ENCODE measurements at places on chromosomes 11 and 22. TPM values are rescaled to one million over a fixed set of nuclear protein-coding genes. Genes with fewer than 3 reads are reported as not detected.

- no peak for DNase-seq
Measured at GRCh38 chr22:17265649-17266248, 46.5 kb upstream of the ADA2 start.

DNA sequence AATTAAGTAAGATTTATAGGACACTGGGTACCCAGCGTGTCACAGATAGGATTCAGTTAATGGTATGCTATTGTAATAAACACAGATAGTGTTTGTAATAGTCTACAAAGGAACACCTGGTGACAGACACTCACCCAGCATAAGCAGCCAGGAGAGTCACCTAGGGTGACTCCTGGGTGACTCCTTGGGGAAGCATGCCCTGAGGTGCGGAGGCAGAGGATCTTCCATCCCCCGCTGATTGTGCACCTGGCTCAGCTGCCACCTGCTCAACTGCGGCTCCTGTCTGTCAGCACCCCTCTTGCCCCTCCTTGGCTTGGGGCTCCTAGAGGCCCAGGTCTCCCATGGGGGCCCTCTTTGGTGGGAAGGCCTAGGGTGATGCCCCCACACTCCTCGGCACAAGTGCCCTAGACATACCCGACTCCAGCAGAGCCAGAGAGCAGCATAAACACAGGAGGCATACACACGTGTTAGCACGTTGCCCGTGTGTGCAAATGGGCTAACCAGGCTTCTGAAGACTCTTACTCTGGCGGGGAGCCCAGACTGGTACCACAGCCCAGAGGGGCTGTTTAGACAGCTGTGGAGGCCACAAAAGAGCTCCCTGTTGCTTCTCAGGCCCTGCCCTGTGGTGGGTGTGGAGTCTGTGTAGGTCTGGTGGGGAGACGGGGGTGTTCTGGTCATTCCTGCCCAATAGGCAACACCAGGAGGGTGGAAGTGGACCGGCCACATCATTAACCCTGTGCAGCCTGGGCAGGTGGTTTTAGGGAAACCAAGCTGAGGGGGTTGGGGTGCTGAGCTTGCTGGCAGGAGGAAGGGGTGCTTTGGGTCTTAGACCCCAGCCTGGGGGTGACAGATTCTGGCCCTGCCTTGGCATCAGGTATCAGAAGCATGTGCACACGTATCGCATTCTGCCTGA, 3.0 kb downstream of the INPPL1 start:
- no peak for DNase-seq

- DNase-seq, result no peak
Measured at GRCh38 chr11:35389897-35390465, 29.4 kb downstream of the SLC1A2 start.

DNA sequence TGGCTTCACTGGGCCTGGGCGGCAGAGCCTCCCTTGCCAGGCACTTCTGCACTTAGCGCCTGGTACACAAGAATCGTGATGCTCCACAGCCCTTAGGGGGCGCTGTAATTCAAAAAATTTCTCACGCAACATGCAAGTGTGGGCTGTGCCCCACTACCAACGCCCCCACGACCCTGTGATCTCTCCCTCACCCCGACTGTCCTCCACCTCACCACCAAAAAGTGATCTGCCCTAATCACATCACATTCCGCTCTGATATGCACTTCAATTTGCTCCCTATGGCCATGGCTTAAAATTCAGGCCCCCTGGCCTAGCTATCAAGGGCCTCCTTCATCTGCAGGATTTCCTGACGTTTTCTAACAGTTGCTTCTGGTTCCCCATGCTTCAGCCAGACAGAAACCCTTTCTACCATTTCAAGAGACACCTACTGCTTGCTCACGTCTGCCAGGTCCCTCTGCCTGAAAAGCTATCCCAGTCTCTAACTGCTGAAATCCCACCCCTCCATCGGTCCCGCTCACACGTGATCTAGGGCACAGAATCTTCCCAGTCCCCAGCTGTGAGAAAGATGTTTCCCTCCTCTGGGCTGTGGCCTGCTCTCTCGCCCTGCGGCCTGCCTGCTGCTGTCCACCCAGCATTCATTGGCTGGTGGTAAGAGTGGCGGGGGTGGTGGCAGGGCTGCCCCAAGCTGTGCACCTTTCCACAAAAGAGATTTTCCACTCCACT, 27.9 kb upstream of the LRRC32 start:
- no peak for DNase-seq

GRCh38 chr22:22357024-22357883, 112.7 kb downstream of the VPREB1 start:
- DNase-seq, result peak; percentile 89

DNA sequence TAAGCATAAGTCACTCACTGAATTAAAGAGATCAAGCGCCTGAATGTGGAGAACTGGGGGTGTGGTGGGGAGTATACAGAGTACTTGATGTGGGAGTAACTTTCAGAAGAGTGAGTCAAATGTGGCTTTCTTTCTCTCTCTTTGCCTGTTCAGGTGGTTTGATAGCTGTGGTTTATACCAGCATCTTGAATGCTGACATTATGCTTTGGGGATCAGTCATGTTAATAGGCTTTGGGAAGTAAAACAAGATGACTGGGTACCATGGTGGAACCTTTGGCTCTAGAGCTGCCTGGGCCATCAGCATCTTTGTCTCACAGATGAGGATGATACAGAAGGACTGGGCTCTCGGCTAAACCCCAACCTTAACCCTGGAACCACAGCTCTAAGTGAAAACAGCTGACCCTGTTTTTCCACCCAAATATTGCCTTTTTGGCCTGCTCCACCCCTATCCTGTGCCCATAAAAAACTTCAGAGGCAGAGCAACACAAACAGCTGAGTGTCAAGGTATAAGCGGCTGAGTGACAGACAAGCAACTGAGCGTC, 58.2 kb upstream of the GNAZ start:
- no peak for DNase-seq

GRCh38 chr22:38870312-38870741, 1.7 kb downstream of the CBX6 start:
- DNase-seq, result peak; percentile 87

DNA sequence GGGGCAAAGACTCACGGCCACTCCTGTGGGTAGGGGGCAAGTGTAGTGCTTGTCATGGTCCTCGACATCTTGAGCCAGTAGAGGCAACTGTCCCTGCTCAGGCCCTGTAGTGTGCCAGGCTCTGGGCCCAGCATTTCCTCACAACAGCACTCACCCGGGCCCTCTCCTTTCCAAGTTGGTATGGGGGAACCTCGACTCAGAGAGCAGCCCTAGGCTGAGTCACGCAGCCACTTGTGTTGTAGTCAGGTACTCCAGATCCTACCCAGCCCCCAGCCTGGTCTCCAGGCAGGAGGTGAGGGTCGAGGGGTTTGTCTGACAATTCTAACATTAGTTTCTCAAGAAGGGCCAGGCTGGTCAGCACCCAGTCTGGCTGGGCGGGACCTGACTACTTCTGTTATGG, 4.1 kb downstream of the RELT start:
- DNase-seq, result no peak

DNA sequence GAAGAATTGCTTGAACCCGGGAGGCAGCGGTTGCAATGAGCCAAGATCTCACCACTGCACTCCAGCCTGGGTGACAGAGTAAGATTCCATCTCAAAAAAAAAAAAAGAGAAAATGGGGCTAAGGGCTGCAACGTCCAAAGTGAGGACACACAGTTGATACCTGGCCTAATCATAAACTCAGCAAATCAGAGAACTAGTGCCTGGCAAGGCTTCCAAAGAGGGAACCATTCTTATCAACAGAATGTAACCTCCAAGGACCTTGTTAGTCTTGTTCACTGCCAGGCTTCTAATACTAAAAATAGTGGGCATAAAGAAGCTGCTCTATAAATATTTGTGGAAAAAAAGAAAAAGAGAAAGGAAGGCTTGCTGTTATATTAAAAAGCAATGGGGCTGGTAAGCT, 42.3 kb downstream of the FAM168A start:
- no peak for DNase-seq

GRCh38 chr11:111426617-111427016, 47.5 kb upstream of the POU2AF1 start:
- DNase-seq, result no peak

GRCh38 chr11:104844451-104844850, 53.8 kb downstream of the CASP12 start:
- no peak for DNase-seq

DNA sequence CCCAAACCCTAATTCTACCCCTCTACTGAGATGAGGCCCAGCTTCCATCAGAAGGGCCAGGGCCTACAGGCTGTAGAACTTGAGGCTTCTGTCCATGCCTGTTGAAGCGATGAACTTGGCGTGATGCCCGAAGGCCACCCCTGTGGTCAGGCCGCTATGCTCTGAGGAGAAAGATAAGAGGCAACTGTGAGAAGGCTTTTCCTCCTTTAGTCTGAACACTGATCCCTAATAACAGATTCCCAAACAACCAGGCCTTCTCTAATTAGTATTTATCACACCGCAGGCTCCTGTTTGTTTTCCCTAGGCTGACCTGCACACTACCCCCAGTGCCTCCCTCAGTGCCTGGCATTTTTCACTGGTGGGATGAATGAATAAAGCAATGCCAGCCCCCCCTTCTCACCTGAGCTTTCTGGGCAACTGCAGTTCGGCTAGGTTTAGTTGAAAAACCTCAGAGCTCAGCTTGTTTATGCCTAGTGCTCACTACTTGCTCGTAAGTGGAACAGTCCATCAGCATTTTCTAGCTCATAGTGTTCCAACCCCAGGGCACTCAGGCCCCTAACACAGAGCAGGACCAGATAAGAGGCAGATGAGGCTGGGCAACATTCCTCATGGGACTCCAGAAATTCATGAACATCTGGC, 15.2 kb downstream of the PRPF19 start:
- peak; percentile 77 for DNase-seq

DNA sequence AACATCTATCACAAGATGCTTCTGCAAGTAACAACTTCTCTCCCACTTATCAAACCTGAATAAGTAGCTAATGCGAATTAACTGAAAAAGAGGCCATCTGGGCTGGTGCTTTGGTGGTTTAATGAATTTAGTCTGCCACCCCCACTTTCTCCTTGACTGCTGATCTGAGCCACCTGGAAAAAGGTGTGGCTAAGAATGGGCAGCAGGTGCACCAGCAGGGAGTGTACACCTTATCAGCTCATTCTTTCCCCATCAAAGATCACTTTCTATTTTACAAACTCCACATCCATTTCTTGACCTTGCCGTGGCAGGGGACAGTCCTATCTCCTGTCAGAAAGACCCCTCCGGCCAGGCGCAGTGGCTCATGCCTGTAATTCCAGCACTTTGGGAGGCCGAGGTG, 6.5 kb downstream of the RFPL3 start:
- DNase-seq, result no peak

GRCh38 chr11:133832991-133833897, 12.1 kb downstream of the SPATA19 start:
- no peak for DNase-seq

GRCh38 chr11:92070026-92070889, 154.4 kb upstream of the FAT3 start:
- no peak for DNase-seq

- DNase-seq, result peak; percentile 4
Measured at GRCh38 chr22:47296405-47297260, 534.2 kb downstream of the TBC1D22A start.

DNA sequence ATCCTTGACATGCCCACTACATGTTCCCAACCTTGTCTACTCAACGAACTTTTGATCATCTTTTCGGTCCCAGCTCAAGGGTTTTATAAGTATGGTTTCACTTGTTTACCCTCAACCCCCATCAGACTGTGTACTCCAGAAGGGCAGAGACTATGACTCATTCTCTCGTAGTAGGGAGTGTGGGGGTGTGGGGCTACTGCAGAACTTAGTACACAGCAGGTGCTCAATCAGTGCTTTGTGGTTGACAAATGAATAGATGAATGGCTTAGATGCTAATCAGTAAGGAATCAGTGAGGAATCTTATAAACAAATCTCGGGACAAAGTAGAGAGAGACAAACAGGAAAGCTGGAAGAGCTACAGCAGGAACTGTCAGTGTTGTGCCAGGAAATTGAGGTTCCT, 151.7 kb upstream of the PLET1 start:
- DNase-seq, result no peak

- no peak for DNase-seq
Measured at GRCh38 chr11:62678433-62678769, 472 bp downstream of the UBXN1 start.

DNA sequence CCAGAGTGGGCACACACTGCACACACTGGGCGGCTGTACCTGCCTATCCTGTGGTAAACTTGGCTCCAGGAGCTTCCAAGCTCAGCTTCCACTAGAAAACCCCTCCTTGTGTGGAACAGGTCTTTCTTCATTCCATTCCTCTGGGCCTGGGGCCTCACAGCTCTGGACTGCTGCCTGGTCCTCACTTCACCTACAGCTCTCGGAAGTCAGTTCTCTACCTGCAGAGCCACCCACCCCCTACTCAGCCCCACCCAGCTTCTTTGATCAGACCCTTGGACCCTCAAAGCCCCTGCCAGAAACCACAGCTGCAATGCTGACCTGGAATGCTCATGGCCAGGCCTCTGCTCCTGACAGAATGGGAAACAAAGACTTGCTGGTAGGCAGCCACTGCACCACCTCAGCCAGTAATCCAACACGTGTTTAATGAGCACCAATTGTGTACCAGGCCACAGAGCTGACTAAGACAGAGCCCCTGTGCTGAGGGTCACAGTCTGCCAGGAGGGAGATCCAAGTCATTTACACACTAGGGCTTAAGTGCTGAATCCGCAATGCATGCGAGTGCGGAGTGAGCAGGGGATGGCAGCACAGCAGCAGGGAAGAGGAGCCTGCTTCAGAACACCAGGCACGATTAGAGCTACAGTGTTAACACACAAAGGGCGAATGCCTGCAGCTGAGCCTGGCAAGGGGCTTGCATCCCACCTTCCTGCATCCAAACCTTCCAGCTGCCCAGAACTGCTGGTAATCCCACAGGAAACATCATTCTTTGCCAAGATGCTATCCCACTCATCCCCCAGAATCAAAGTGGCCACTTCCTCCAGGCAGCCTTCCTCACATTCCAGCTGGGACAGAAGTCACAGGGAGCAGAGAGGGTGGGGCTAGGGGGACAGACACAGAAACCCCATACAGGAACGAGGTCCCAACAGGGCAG, 4.6 kb downstream of the GNB1L start:
- no peak for DNase-seq

DNA sequence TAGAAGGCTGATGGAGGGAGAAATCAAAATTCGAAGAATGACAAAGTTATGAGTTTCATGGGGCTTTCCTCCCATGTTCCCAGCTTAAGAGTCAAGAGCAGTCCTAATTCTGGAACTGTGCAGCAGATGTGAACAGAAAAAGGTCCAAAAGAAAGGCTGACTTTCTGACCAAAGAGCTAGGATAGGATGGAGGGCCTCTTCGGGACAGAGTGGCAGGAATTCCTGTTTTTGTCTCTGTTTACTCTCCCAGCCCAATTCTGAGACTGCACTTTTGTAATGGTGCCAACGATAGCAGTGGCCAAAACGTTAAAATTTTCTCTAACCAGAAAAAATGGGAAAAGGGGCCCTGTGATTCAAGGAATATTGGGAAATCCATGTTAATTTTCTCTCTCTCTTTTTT, 193.6 kb downstream of the EFCAB6 start:
- no peak for DNase-seq

LRRC10B gene
- 2.6 TPM for polyA plus RNA-seq

NUP160 gene
- 13.6 TPM for polyA plus RNA-seq

PDGFB gene
- 8.7 TPM for polyA plus RNA-seq

CSNK2A3 gene
- 0.07 TPM for polyA plus RNA-seq

MAPK11 gene
- 29.5 TPM for polyA plus RNA-seq

TCP11L1 gene
- polyA plus RNA-seq, result 3.0 TPM

CXCR5 gene
- 0.24 TPM for polyA plus RNA-seq

TEAD1 gene
- 7.0 TPM for polyA plus RNA-seq

SLC36A4 gene
- polyA plus RNA-seq, result 24.0 TPM

GPHA2 gene
- polyA plus RNA-seq, result not detected

Measured in adrenal gland (tissue), 19 donors.